Heart left ventricle (tissue), 16 donors: ENCODE measurements at places on chromosomes 12 and 14. TPM values are rescaled to one million over a fixed set of nuclear protein-coding genes. Genes with fewer than 3 reads are reported as not detected.

ABCC9 gene
- total RNA-seq, result 97.6 TPM

KRT7 gene
- total RNA-seq, result 6.6 TPM

TRIM9 gene
- total RNA-seq, result 0.88 TPM

GRCh38 chr12:57563358-57563757 is 13.5 kb downstream of the KIF5A start:
- no peak overlapping the region for H3K4me3 ChIP-seq
- H3K4me1 ChIP-seq, result no peaks in the 10 kb centered on the region
- H3K27me3 ChIP-seq, result peaks cover 28% of the 10 kb centered on the region
- no peaks in the 10 kb centered on the region for H3K36me3 ChIP-seq

GRCh38 chr12:53603196-53603595 is 23.0 kb downstream of the ATF7 start:
- peak overlapping the region; percentile 5 for H3K27ac ChIP-seq
- peaks cover 21% of the 10 kb centered on the region for H3K36me3 ChIP-seq
- H3K4me3 ChIP-seq, result no peak overlapping the region
- H3K27me3 ChIP-seq, result no peaks in the 10 kb centered on the region
- DNase-seq, result no peak

- H3K36me3 ChIP-seq, result no peaks in the 10 kb centered on the region
- DNase-seq, result no peak
- no peaks in the 10 kb centered on the region for H3K4me1 ChIP-seq
- no peak overlapping the region for H3K27ac ChIP-seq
- no peak overlapping the region for H3K4me3 ChIP-seq
Observed at GRCh38 chr12:88604646-88605045, 24.4 kb upstream of the KITLG start.

DNA sequence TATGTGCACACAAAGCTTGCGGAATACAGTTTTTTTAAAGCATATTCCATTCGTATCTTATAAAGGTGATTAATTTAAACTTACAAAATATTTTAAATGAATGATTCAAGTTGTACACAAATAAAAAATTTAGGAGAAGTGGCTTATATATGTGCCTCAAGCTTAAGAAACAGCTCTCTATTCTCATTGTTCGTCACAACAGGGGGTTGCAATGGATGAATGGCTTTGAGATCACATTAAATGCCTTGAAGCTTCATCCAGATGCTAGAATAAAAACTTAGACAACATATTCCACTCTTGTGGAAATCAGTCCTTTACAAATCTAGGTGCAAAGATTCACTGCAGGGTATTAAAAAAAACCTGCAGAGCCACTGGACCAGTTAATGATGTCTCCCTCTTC is 303.9 kb upstream of the LRFN5 start:
- no peaks in the 10 kb centered on the region for H3K36me3 ChIP-seq
- H3K4me1 ChIP-seq, result no peaks in the 10 kb centered on the region
- no peak for DNase-seq
- no peak overlapping the region for H3K4me3 ChIP-seq
- H3K27me3 ChIP-seq, result no peaks in the 10 kb centered on the region

- H3K27me3 ChIP-seq, result no peaks in the 10 kb centered on the region
- no peak overlapping the region for H3K4me3 ChIP-seq
- peak overlapping the region; percentile 85 for H3K27ac ChIP-seq
- H3K4me1 ChIP-seq, result peaks cover 67% of the 10 kb centered on the region
- H3K36me3 ChIP-seq, result no peaks in the 10 kb centered on the region
Observed at GRCh38 chr12:111439657-111440151, 34.0 kb downstream of the SH2B3 start.
